Adipocyte (in vitro differentiated cells): ENCODE measurements at places on chromosomes 13 and 19.

DNA sequence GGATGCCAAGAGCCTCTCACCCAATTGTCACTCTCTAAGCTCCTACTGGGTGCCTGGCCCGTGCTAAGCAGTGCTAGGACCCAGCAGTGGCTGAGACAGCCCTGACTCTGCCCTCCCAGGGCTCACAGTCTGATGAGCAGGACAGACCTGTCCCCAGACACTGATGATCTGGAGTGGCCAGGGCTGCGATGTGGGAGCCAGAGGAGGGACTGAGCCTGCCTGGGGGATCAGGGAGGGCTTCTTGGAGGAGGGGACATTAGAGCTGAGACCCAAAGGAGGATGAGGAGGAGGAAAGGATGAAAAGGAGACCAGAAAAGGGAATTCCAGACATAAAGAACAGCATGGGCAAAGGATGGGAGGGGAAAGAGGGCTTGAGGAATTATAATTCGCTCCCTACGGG, 6.6 kb downstream of the ERCC1 start:
- no peak for DNase-seq

DNA sequence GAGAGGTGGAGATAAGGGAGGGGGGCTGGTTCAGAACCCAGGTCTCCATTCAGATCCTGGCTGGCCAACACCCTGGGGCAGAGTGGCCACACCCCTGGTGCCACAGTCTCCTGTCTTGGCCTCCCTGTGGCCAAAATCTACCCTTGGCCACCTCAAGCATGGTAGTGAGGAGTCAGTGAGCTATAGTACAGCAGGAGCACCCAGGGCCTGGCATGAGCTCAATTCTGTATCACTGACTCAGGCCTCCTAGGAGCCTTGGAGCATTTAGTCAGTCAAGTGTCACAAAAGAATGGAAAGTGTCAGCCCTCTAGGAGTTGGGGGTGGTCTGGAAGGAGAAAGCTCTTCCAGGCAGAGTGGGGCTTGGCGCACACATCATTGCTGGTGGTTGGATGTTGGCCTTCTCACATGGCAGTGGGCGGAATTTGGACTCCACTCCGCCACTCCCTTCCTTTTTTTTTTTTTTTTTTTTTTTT, 6.6 kb upstream of the CD79A start:
- peak; percentile 19 for DNase-seq

DNA sequence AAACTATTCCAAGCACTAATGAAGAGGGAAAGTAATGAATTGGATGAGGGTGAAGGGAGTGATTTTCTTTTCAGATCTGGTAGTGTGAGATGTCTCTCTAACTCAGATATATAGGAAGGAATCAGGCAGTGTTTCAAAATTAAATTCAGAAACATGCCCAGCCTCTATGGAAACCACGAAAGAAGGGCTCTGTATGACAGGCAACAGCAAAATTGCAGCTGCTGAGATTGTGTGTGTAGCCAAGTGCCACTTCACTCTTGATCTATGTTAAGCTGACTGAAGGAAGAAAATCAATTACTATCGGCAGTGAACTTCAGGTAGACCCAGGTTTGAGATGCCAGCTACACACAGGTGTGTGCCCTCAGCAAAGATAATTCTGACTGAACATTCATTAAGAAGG, 387.4 kb downstream of the PCDH9 start:
- no peak for DNase-seq

GRCh38 chr13:52736891-52737290, 2.7 kb downstream of the CNMD start:
- DNase-seq = no peak

GRCh38 chr19:30848636-30849425, 476.6 kb downstream of the ZNF536 start:
- no peak for DNase-seq
